Activated CD8-positive, alpha-beta memory T cell treated with anti-CD3 and anti-CD28 coated beads for 1 hour (primary cell): ENCODE measurements at places on chromosomes 3 and 15.

- no peak for DNase-seq
Observed at GRCh38 chr3:130242850-130243569, 102.5 kb upstream of the COL6A5 start.

- no peak for DNase-seq
Observed at GRCh38 chr3:11250902-11251806, 21.0 kb upstream of the ATG7 start.

- DNase-seq = no peak
Observed at GRCh38 chr15:34109797-34110663, 8.1 kb downstream of the PGBD4 start.

GRCh38 chr15:78676424-78677110 lies 35.6 kb upstream of the CHRNB4 start:
- no peak for DNase-seq

DNA sequence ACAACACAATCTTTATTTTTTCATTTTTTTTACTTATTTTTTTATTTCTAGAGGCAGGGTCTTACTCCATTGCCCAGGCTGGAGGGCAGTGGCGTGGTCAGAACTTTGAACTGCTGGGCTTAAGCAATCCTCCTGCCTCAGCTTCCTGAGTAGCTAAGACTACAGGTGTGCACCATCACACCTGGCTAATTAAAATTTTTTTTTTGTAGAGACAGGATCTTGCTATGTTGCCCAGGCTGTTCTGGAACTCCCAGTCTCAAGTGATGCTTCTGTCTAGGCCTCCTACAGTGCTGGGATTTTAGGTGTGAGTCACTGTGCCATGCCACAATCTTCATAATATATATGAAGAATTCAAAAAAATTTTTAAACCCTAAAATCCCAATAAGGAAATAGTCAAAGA lies 20.8 kb downstream of the HSPBAP1 start:
- no peak for DNase-seq

DNA sequence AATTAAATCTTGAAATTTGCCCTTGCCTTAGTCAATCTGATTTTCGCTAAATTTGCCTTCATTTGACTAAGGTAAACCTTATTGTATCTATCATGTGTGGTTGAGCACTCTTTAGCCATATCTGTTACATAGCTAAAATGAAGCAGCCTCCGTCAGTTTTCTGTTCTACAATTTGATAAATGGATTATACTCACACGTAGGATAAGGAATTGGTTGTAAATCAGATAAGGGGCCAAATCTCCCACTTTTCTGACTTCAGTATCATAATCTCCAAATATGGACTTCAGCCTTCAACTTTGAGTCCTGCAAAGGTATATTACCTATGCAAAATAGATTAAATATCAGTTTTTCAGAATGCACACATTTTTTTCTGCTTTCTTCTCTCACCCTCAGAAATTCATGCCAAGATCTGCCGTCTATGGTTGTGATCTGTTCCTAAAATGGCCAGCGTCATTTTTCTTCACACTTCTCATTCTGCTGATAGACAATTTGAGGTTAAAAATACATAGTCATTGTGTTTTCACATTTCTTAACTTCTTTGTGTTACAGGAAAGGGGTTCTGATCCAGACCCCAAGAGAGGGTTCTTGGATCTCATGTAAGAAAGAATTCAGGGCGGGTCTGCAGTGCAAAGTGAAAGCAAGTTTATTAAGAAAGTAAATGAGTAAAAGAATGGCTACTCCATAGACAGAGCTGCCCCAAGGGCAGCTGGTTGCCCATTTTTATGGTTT lies 36.9 kb downstream of the RAB8B start:
- DNase-seq = no peak

DNA sequence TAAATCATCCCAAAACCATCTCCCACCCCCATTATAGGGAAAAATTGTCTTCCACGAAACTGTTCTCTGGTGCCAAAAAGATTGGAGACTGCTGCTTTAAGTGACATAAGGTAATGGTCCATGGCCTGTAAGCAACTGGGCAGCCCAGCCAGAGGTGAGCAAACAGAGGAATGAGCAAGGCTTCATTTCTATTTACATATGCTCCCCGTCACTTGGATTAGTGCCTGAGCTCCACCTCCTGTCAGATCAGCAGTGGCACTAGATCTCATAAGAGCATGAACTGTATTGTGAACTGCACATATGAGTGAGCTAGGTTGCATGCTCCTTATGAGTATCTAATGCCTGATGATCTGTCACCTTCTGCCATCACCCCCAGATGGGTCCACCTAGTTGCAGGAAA lies 1159.8 kb upstream of the ALCAM start:
- DNase-seq = no peak
